ENCODE measurements at places on chromosomes 3 and 15.

DNA sequence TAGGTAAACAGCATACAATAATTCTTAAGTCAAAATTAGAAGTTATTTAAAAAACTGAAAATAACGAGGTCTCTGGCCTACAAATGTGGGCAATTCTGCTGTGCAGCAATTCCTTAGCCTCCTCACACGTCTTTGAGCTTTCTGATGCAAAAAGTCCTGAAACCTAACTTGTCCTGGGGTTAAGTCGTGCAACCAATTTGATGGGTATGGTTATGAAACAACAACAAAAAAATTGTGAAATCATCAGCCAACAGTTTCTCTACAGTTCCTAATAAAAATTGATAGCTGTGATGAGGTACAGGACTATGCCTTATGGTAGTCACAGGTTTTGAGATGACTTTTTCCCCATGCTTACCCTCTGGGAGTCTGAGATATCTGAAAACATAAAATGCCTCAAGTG is 6.5 kb upstream of the GLB1 start:
- DNase-seq: no peak

DNA sequence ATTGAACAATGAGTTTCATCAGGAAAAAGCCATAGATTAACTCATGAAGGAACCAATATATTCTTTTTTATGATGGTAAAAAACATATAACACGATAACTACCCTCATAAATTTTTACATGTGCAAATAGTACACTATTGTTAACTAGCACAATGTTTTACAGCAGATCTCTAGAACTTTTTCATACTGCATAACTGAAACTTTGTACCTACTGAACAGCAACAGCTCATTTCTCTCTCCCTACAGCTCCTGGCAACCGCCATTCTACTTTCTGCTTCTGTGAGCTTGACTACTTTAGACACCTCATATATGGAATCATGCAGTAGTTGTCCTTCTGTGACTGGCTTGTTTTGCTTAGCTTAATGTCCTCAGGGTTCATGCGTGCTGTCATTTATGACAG is 235.4 kb downstream of the NFKBIZ start:
- DNase-seq: no peak

DNA sequence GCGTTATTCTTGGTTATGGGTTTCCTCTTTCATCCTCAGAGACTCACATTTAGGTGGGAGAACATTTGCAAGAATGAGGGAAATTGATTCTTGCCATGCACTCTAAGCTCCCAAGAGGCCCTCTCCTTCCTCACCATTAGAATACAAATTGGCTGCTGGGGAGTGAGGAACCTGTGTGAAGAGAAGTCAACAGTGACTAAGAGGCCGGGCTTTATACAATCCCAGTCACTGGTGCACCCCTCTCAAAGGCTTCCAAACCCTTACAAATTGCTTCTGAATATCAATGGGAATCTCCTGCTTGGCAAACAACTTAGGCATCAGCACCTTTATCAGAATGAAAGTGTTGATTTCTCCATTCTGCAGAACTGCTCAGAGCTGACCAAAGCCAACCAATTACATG is 16.5 kb upstream of the RGMA start:
- no peak for DNase-seq

GRCh38 chr3:83868909-83869567 is 1089.8 kb upstream of the CADM2 start:
- no peak for DNase-seq

- DNase-seq: peak; percentile 66
Measured at GRCh38 chr15:57559875-57560274, 31.8 kb upstream of the MYZAP start.

- DNase-seq: no peak
Measured at GRCh38 chr3:2635511-2635910, 474.7 kb downstream of the IL5RA start.

DNA sequence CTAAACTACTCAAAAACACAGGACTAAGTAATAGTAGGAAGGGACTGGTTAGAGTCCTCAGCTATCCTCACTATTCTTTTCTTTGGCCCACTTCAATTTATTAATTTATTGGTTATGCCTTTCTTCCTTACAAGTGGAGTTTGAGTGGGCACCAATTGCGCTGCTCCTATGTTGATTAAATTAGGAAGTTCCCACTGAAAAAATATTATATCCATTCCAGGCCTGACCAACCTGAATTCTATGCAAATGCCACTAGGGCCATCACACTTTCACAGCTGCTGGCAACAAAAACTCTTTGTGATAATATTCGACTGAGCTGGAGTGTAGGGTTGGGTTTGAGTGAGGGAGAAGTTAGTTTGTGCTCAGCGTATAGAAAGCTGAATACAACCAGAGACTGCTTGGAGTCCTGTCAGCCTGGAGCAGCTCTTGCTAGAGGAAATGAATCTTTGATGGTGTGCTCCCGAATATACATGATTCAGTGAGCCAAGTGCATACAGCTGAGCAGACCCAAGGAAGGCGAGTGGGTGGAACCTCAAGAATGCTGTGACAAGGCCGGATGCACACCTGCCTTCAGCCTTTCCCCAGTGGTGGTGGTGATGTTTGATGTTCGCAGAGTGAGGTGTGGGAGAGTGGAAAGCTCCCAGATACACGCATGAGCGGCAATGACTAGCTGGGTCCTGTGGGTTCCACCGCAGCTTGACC is 1.5 kb downstream of the ARHGEF3 start:
- no peak for DNase-seq

- DNase-seq: peak; percentile 71
Measured at GRCh38 chr3:52845157-52845556, 10.3 kb upstream of the MUSTN1 start.

DNA sequence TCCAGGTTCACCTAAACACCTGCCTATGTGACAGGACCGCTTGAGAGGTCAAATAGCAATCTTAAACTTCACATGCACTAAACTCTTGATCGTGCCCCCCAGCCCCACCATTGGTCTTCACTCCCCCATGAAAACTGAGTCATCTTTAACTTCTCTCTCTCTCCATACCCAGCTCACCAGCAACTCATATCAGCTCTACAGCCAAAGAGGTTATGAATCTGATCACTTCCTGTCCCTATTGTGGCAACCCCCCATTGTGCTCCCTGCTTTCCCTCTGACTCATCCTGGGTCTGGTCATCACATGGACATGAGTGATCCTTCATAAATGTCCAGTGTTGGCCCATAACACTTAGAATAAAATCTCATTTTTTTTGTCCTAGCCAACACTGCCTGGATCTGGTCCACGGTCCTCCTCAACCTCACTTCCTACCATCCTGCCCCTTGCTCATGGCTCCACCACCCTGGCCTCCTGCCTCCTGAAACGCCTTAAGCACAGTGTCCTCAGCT is 103.4 kb upstream of the HACD2 start:
- DNase-seq: no peak

DNA sequence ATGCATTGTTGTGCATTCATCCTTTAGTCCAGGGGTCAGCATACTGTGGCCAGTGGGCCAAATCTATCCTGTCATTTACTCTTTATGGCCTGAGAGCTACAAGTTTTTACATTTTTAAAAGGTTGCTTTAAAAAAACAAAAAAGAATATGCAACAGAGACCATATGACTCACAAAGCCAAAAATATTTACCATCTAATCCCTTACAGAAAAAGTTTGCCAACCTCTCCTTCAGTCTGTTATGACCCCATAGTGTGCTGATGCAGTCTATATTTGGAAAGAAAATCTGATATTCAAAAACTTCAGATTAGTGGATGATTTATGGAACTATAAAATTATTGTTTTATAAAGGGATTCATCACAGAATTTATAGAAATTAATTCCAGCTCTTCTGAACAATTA is 237.5 kb upstream of the IL12A start:
- no peak for DNase-seq

DNA sequence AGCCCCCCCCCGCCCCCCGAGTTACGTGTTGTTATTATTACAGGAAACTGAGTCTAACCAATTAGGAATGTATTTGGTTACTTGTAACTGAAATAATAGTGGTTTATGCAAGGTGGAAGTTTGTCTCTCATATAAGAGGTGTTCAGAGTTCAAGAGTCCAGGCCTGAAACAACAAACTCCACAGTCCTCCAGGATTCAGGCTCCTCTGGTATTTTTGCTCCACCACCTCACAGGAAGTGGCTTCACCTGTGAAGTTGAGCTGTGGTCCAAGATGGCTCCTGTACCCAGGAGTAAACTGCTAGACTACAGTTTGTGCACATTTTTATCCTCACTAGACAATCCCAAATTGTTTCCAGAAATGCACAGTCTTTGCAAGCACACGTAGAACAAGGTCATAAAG is 27.3 kb downstream of the MOBP start:
- DNase-seq: no peak

- DNase-seq: no peak
Measured at GRCh38 chr3:114439284-114439683, 145.5 kb downstream of the TIGIT start.

DNA sequence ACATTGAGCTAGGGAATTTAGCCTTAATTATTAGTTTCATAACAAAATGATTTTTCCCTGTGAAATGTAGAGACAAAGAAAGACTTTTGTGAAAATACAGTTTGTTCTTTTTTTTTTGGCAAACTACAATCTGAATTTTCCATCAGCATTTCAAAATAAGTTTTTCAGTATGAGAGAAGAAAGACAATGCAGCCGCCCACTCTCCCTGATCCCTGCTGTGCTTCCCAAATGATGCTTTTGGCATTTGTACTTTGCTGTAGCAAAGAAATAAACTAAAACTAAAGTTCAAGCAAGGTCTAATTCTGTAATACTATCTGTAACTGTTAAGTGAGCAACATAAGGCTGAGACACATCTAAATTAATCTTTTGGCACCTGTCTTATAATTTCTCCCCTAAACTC is 782.2 kb downstream of the VGLL3 start:
- no peak for DNase-seq

- no peak for DNase-seq
Measured at GRCh38 chr3:5618170-5618569, 430.7 kb downstream of the EDEM1 start.

DNA sequence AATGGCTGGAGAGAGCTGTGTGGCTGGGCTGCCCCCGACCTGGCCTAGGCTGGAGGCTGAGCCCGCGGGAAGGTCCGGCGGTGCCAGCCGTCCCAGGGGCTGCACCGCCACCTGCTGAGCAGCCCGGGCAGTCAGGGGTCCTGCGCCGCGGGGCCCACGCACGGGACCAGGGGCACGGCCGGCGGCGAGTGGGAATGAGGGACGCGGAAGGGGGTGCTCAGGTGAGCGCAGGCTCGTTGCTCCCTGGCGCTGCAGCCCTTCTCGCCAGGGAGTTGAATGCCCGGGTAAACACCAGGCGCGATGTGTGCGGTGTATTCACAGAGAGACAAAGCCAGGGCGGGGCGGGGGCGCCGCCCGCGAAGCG is 666 bp upstream of the SEMA3F start:
- no peak for DNase-seq

- DNase-seq: peak; percentile 65
Measured at GRCh38 chr3:42652611-42653302, 740 bp upstream of the ZBTB47 start.

DNA sequence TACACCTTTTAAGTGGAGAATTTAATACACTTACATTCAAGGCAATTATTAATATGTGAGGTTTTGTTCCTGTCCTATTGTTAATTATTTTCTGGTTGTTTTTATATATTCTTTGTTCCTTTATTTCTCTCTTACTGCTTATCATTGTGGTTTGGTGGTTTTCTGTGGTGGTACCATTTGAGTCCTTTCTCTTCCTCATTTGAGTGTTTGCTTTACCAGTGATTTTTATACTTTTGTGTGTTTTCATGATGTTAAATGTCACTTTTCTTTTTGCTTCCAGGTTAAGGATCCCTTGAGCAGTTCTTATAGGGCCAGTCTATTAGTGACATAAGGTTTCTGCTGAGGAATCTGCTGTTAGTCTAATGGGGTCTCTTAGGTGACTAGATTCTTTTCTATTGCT is 116.5 kb downstream of the LRRK1 start:
- no peak for DNase-seq

- no peak for DNase-seq
Measured at GRCh38 chr3:196927571-196928453, 14.5 kb downstream of the NCBP2 start.

DNA sequence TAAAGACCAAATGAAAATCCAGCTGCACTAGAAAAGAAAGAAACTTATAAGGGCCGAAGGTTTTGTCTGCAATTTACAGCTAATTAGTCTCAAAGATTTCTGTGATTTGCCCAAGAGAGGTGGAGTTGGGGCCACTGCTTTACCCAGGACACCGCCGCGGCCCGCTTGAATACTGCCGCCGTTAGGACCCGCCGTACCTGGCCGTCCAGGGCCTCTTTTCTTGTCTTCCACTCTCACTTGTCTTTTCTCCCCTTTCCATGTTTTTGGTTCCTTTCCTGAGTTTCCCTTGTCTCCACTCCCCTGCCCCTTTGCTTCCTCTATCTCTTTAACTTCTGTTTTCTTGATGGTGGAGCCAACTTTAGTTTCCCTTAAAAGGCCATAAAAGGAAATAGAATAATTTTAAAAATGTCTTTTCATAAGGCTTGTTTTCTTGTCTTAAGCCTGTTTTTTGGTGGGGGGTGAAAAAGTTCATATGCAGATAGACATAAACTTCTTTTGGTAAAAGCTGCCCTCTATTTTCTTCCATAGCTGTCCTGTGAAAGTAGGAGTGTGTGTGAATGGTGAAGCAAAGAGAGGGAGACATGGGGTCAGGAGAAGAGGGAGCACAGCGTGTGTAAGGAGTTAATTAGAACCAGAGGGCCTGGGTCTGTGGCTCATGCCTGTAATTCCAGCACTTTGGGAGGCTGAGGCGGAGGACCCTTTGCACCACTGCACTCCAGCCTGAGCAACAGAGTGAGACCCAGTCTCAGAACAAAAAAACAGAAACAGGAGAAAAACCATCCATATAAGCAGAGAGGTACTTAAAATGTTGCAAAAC is 16.0 kb upstream of the CCNL1 start:
- DNase-seq: no peak

- DNase-seq: no peak
Measured at GRCh38 chr3:126023390-126023789, 54.4 kb downstream of the ROPN1B start.

DNA sequence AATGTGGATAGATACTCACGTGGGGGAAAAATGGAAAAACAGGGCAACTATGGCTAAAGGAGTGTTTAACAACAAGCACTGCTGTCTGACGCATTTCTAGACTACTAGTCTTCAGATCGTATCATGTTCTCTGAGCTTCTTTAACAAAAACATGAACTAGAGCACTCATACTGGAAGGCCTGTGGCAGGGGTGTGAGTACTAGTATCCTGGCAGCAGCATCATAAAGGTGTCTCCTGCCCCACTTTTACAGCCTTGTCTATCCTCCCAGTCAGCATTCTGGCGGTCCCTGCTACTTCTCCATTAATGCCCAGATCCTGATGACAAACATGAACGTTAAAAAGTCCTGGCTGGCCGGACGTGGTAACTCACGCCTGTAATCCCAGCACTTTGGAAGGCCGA is 4.0 kb downstream of the FMN1 start:
- no peak for DNase-seq

- DNase-seq: no peak
Measured at GRCh38 chr15:48862705-48863104, 15.2 kb upstream of the EID1 start.

Measured in heart left ventricle (tissue), 16 donors.